ENCODE measurements at places on chromosomes 12 and 14. TPM values are rescaled to one million over a fixed set of nuclear protein-coding genes. Genes with fewer than 3 reads are reported as not detected.

PRB2 gene
- not detected for polyA plus RNA-seq

GRCh38 chr14:106185837-106186233 lies 659.5 kb downstream of the TMEM121 start:
- DNase-seq = no peak

DNA sequence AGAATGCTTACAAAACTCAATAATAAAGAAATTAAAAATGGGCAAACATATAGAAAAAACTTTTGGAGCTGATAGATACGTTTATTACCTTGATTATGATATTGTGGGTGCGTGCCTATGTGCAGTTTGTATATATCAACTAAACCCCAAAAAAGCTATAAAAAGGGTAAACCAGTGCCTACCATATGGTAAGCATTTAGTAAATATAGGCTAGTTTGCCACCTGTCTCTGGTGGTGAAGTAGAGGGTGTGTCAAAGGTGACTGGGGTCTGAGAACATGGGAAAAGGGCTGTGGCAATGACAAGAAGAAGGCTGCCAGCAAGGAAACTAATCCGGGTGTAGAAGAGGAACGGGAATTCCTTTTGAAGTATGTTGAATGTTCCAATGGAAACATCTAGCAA lies 18.3 kb downstream of the GALNT8 start:
- no peak for DNase-seq

TOX4 gene
- polyA plus RNA-seq = 37.0 TPM

DNA sequence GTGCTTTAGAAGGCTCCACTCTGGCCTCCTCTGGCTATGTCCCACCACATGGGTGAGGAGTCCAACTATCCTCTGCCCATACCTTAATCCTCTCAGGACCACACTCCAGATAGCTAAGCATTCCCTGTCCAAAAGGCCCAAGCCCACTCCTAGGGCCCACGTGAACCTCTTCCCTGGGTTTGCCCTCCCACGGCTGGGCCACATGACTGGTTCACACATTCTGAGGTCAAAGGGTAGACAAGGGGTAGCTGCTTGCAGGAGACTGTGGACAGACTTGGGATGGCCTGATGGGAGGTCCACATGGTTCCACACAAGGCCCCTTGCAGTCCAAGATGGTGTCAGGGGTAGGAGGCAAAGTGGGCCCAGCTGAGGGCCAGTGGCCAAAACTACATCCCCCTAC lies 6.0 kb upstream of the PCK2 start:
- DNase-seq = no peak

- no peak for DNase-seq
Observed at GRCh38 chr14:34498684-34499412, 36.8 kb upstream of the SPTSSA start.

GRCh38 chr12:664779-665092 lies 1.5 kb upstream of the NINJ2 start:
- no peak for DNase-seq

APOF gene
- not detected for polyA plus RNA-seq

GRCh38 chr12:9786726-9787717 lies 26.3 kb upstream of the CD69 start:
- DNase-seq = no peak

DNA sequence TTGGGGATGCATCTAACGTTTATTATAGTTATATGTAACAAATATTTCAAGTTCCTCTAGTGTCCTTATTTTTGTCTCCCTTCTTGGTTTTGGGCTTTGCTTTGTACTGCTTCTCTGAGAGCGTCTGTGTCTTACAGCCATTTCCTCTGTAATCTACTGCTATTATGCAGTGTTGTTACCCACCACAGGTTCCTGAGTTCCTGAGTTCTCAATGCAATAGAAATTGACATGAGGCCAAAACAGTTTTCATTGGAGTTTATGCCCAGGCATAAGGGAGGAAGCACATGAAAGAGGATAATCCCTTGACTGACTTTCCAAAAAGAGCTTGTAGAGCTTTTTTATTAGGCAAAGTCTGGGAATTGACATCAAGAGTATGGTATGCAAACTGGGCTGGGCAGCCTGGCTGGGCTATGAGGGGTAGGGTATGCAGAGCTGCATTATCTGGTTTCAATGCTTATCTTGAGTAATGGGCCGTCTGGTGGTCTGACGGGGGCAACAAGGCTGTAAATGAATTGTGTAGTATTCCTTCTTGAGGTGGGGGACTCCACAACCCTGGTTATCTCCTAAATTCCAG lies 722.5 kb upstream of the ATXN7L3B start:
- DNase-seq = no peak

HSPA2 gene
- 180 TPM for polyA plus RNA-seq

- DNase-seq = peak; percentile 63
Observed at GRCh38 chr12:24561882-24562770, 386.8 kb downstream of the BCAT1 start.

- no peak for DNase-seq
Observed at GRCh38 chr14:51431033-51431709, 191.1 kb downstream of the TMX1 start.

- DNase-seq = no peak
Observed at GRCh38 chr12:32726286-32726685, 29.4 kb downstream of the YARS2 start.

- no peak for DNase-seq
Observed at GRCh38 chr12:57888409-57889157, 42.1 kb upstream of the CTDSP2 start.

DNA sequence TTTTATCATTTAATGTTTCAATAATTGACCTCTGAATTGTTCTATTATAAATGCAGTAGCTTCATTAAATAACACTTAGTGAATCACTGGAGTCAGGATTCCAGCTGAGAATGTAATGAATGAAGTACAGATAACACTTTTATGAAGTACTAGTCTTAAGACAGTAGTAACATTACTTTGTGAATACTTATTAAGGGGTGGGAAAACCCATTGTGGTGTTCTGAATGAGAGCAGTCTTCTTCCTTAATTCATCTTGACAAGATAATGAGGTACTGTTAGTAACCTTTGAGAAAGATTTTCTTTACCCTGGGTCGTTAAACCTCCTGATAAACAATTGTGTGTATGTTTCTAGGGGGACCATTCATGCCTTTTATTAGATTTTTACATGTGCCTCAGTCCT lies 12.7 kb downstream of the NUP107 start:
- DNase-seq = no peak

IAPP gene
- polyA plus RNA-seq = not detected

DNA sequence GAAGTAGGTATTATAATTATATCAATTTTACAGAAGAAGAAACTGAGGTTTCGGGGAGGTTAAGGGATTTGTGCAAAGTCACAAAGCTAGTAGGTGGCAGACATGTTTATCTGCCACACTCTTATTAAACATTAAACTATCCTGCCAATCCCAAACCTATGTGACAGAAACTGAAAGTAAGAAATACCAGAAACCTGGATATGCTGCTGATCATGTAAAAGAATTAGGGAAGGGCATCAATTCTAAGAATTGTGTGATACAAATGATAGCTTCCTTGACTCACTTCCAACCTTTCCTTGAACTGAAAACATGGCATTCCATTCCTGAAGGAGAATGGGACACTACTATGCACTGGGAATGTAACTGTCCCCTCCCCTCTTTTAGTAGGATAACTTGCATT lies 16.9 kb downstream of the TAOK3 start:
- no peak for DNase-seq

- no peak for DNase-seq
Observed at GRCh38 chr14:76056128-76056527, 70.6 kb downstream of the IFT43 start.

DNA sequence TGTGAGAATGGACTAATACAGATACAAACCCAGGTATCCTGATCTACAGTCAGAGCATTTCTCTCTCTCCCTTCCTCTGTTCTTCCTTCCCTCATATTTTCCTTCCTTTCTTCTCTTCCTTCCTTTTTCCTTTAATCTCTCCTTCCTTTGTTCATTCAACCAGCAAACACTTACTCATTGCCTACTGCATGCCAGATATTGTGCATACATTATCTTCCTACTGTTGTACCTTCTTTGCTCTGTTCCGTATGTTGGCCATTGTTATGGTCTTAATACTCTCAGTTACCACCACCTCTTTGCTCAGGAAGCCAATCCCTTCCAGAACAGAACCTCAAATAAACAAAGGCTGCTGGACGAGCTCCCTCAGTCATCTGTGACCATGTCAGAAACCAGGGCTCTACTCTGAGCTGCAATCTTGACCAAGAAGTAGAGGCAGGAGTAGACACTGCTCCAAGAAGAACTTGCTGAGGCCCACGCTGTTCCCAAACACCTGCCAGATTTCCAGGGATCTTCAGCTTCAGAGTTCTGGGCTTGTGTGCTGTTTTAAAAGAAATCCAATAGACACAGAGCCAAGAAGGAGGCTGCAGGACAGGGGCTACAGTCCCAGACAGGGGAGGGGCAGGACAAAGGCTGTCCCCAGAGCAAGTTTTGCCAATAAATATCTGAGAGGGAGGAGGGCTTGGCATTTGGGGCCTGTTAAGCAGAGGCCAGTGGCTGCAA lies 526.7 kb upstream of the TBX3 start:
- no peak for DNase-seq

GSG1 gene
- polyA plus RNA-seq = not detected

DNA sequence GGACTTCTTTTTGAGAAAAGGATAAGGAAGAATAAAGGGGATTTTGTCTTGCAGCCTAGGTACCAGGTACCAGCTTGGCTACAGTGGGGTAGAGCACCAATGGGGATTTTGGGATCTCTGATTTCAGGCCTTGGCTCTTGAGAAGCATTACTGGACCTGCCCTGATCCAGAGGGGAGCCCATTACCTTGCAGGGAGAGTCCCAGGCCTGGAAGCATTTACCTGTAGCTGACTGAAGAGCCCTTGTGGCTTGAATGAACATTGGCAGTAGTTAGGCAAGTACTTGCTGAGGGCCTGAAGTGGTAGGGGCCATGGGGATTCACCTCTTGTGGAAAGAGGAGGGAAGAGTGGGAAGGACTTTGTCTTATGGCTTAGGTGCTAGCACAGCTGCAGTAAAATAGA lies 308.2 kb upstream of the FBXO33 start:
- DNase-seq = no peak

GRCh38 chr14:102558556-102558955 lies 33.9 kb upstream of the RCOR1 start:
- no peak for DNase-seq

GRCh38 chr12:131098178-131098981 lies 144.7 kb downstream of the ADGRD1 start:
- DNase-seq = peak; percentile 1

GRCh38 chr14:42277840-42278239 lies 671.2 kb downstream of the LRFN5 start:
- no peak for DNase-seq

GRCh38 chr12:104553421-104553820 lies 96.7 kb downstream of the CHST11 start:
- DNase-seq = no peak

SMIM41 gene
- polyA plus RNA-seq = not detected

WIF1 gene
- polyA plus RNA-seq = not detected

- DNase-seq = no peak
Observed at GRCh38 chr14:102071283-102071998, 15.4 kb downstream of the HSP90AA1 start.

CCDC197 gene
- 0.61 TPM for polyA plus RNA-seq

TEX52 gene
- not detected for polyA plus RNA-seq

HNRNPA1 gene
- polyA plus RNA-seq = 310 TPM

Data from psoas muscle (tissue), 8 donors.